Umbilical cord (tissue), 2 donors: ENCODE measurements at places on chromosomes 2 and 18.

- peak; percentile 94 for DNase-seq
Observed at GRCh38 chr2:197097578-197098366, 171.3 kb upstream of the PGAP1 start.

DNA sequence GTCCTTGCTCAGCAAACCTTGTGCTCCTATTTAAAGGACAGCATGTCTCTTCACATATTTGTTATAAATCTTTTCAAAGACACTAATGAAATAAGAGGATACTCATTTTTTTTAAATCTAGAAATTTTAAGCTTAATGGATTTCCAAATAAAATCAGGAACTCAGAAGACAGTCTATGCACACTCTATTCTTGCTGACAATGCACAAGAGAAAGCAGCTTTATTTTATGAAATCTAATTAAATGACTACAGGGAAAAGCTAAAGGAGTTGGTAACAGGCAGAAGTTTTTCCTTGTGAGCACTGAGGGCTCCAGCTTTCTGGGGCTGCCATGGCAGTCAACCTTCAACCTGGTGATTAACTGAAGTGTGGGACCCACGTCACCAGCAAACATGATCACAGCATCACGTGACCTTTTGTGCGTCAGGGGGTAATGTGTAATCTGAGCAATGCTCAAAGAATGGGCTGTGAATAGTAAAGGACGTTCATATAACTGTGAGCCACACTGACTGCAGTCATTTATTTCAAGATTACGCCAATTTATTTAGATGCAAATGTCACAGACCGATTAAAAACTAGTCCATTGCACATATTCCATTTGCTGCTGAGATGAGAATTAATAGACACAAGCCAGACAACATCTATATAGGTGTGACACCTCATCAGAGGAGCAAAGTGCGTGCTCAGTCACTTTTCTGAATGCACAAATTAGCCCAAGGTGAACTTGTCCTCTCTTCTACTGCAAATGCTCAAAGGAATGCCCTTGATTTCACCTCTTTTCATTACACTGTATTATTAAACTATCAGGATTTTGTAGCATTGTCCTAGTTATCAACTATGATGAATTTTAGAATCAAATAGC lies 11.6 kb upstream of the DNER start:
- DNase-seq, result no peak

- DNase-seq, result no peak
Observed at GRCh38 chr2:196415384-196415783, 224.1 kb upstream of the CCDC150 start.

DNA sequence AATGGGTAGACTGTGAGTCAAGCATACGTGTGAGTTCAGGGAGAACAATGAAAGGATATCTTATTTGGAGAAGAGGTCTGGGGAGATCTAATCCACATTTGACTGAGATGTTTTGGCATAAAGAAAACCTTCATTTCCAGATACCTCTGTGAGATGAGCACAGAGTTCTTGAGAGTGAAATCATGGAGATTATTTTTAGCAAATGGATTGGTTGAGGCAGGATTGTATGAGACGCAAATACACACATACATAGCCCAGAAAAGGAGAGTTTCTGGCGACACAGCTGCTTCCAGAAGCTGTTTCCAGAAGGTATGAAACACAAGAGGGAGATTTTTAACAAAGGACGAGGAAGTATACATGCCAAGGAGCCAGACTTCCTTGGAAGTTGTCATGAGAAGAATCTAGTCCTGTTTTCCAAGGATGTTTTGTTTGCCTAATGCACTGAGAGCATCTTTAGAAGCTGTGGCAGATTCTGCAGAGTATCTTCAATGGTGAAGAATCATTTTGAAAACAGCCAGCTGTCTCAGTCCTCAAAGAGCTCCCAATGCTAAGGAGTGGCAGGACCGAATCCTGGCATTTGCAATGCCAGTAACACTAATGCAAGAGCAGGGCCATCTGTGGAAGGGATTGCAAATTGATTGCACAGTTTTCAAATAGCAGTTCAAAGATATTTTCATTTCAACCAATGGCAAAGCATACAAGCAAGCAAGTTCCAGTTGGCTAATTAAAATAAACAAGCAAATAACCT lies 177.2 kb downstream of the SETBP1 start:
- peak; percentile 29 for DNase-seq

DNA sequence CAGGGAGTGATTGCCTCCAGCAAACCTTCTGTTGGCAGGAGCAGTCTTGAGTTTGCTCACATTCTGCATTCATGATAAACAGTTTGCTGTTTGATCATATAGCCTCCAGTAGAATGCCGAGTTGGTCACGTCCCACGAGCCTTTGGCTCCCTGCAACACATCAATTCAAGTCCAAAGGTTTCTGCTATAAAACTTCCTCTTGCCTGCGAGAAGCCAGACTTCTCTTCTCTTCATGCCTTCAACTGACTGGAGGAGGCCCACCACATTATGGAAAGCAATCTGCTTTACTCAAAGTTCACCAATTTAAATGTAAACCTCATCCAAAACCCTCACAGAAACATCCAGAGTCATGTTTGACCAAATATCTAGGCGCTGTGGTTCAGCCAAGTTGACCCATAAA lies 40.8 kb downstream of the CXCR4 start:
- DNase-seq, result no peak
